ENCODE measurements at places on chromosomes 6 and 20.

- DNase-seq = no peak
Measured at GRCh38 chr6:53962646-53963045, 148.6 kb upstream of the MLIP start.

- no peak for DNase-seq
Measured at GRCh38 chr6:80438772-80439171, 332.3 kb downstream of the BCKDHB start.

GRCh38 chr6:156875062-156875461 is 97.9 kb downstream of the ARID1B start:
- DNase-seq = no peak

DNA sequence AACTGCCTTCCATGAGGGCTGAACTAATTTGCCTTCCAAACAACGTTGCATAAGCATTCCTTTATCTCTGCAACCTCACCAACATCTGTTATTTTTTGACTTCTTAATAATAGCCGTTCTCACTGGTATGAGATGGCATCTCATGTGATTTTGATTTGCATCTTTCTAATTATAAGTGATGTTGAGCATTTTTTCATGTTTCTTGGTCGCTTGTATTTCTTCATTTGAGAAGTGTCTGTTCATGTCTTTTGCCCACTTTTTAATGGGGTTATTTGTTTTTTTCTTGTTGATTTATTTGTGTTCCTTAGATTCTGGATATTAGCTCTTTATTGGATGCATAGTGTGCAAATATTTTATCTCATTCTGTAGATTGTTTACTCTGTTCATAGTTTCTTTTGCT is 46.4 kb downstream of the TNFAIP3 start:
- DNase-seq = no peak

DNA sequence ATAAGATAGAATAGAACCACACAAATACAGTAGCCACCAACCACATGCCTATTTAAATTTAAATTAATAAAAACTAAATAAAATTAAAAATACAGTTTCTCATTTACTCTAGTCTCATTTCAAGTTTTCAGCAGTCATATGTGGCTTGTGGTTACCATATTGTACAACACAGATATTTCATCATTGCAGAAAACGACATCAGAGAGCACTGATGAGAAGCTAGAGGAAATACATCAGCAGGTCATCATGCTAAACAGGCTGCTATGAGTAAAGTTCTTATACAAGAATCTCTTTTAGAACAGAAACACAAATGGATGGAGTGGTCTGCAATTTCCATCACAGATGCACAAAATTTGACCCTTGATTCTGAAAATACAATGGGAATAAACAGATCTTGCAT is 36.6 kb downstream of the TBC1D32 start:
- DNase-seq = no peak

DNA sequence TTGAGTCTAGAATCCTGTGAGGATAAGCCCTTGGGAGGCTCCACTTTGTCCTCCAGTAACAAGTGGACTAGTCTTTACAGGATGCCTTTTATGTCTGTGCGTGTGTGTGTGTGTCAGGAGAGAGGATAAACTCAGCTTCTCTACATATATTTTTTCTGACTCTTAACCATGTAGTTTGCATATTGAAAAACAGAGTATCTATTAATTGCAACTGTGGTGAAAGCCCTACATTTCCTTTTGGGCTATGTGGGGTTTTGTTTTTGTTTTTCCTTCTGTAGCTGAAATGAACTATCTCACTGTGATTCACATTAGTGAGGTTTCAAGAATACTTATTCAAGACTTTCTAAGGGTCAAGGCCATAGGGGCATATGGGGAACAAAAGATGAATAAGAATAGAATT is 17.7 kb downstream of the TPBG start:
- DNase-seq = no peak

- DNase-seq = no peak
Measured at GRCh38 chr20:11850901-11851300, 66.8 kb upstream of the BTBD3 start.
